Myocyte (in vitro differentiated cells): ENCODE measurements at places on chromosomes 1 and 21.
A peak's percentile ranks its signal among the peaks of the same experiment; 100 is the strongest.

GRCh38 chr1:11156441-11156840, 32.7 kb upstream of the ANGPTL7 start:
- DNase-seq = no peak

DNA sequence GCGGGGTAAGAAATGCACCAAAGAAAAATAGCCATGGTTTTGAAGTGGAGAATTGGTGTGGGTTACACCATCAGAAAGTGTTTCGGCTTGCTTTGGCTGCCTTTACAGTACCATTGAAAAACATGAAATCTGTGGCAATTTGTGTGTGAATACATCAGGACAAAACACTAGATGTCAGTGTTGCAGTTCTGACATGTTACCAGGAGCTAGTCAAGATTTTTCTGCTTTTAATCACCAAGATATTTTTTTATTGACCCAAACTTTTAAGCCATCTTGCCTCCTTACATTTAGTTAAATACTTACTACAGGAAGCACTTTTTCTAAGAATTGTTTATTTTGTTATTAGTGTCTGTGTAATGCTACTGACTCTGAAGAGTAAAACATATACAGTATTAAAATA, 14.3 kb downstream of the RRP15 start:
- DNase-seq = peak; percentile 38

GRCh38 chr1:71650119-71650518, 569.3 kb upstream of the ZRANB2 start:
- no peak for DNase-seq

DNA sequence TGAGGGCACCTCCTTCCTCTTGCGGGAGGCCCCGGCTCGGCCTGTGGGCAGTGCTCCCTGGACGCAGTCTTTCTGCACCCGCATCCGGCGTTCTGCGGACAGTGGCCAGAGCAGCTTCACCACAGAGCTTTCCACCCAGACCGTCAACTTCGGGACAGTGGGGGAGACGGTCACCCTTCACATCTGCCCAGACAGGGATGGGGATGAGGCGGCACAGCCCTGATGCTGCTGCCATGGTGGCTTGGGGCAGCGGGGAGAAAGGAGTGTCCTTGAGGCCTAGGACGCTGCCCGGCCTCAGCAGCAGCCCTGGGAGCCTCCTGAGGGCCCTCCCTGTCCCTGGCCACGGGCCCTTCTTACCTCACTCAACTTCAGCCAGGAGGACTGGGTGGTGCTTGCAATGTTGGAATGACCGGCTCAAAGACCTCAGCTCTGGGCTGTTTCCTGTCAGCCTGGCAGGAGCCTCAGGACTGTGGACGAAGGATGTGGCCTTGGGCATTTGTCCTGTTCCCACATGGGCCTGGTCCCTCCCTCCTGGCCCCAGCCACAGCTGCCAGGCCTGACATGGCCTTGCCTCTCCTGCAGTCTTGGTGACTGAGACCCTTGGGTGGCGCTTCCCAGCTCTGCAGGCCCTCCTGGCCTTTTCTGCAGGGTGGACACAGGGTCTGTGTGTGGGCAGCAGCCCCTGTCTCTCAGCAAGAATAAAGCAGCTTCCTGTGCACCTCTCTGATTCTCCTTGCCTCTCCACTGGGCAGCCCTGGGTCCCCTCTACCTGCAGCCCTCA, 45.9 kb downstream of the TRIM11 start:
- peak; percentile 55 for DNase-seq

- DNase-seq = peak; percentile 58
These were observed 4.5 kb downstream of the PLA2G2A start for GRCh38 chr1:19974822-19975416.

DNA sequence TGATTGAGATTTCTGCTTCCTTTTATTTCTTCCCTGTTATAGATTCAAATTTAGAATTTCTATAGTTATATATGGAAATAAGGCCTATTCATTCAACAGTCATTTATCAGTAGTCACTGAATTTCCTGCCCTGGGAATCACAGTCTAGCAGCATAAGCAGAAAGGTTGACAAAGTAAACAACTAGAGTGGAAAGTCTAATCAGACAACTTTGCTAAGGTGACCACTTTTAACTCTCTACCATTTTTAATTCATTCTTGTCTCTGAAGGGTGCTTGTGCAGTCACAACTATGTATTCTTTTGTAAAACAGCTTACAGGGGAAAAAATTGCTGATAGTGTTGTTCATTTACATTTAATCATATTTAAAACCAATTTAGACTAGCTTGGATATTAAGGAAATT, 66.1 kb upstream of the PLA2G4A start:
- no peak for DNase-seq

DNA sequence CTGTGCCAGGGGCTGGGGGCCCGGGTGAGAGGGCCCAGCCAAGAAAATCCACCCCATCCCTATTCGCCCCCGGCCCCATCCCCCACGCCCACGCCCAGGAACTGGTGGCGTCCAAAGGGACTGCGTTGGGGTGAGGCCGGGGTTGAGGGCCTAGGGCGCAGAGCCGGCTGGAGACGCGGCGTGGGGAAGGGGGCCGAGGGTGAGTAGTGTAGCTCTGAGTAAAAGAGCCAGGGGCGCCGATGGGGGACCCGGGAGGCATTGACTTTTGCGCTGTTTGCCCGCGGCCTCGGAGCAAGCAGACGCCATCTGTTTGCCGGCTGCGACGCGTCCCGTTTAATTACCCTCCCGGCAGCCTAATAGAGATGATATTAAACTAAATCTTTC, 3.5 kb upstream of the DMRTA2 start:
- no peak for DNase-seq

DNA sequence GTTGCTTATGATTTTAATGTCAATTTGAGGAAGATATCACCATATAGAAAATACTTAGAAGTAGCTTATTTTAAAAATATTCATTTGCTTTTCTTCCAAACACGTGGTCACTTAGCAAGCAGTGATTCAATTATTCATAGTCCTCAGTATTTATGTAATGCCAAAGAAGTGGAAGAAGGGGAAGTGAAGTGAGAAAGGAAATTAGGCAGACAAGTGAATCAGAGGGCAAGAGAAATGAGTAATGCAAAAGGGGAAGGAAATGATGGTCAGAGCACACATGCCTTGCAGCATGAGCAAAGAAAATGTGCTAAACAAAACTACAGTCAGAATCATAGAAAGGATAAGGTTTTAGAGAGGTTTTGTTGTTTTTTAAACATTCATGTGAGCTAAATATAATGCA, 31.8 kb downstream of the SDCCAG8 start:
- peak; percentile 25 for DNase-seq

DNA sequence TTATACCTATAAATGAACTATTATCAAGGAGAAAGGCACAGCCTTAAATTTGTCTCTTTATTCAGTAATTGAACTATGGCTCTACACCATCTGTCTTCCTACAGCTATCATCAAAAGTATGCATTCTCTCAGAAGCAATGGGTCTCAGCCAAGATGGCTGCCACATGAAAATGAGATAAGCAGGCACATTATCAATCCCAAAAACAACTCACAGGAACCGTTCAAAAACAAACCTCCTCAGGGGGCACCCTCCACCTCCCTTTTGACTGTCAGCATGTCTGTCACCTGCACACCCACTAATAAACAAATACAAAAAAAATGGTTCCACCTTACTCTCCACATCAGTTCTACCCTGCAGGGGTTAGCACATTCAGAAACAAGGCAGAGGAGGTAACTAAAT, 23.6 kb downstream of the KIAA0319L start:
- no peak for DNase-seq

- DNase-seq = no peak
These were observed 84.3 kb upstream of the HP1BP3 start for GRCh38 chr1:20871419-20871818.

DNA sequence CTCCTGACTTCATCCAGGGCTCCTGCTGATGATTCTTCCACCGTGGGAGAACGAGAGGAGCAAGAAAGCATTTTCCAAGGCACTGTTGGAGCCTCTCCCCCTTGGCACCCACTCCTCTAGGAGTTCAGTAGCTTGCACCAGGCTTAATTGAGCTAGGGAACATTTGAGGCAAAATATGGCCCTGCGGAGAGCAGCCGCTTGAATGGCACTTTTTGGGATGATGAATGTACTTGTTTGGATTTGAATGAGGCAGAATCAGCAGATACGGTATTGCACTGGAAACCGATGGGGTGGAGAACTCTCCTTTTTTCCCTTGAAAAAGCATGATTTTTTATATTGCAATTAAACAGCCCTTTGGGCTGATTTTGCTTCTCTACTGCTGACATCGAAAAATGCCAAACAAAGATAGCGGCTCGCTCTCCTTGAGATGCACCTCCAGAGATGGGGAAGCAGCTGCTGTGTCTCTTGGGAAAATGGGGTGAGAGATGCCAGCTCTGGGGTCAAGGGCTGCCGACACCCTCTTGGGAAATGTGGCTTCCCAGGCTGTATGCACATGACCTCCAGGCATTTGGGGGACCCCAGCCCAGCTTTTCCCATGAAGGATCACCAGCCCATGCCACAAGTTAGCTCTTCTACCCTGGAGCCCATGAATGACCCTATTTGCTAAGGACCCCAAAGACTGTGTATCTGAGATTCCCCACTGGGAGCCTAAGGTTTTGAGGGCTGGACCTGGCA, 55.4 kb upstream of the LRP8 start:
- no peak for DNase-seq

DNA sequence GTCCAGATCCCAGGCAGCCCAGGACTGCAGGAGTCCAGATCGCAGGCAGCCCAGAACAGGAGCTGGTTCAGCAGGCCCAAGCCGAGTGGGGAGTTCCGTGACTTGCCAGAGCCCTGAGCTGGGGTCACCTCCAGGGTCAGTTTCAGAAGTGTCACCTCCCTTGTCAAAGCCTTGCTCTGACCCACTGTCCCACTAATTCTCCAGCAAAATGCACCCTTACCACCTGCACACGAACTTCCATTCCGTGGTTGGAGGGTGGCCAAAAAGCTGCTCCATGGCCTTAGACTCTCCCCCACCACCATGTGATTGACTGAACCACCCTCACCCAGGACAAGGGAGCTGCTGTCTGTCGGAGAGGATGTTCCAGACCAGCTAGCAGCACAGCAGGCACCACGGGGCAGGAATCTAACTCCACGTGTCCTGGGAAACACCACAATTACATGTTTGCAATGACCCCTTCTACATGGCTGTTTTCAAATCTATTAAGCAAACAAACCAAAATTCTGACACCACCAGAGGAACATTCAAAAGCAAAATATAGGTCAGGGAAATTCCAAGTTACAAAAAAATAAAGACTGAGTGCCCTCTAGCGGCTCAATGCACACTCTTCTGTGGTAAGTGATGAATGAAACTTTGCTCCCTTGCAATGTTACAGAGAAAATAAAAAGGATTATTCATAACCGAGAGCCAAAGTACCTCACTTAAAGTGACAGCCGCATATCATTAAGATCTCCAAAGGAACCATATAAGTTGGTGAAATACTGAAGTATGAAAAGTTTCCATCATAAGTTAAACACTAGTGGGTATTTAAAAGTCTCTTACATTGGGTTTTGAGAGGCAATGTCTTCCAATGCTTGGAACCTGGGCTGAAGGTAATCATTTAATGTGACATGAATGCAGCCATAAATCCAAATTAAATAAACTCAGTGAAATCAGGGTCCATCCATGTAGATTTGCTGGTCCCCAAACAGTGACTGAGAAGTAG, 76.3 kb downstream of the NPHP4 start:
- DNase-seq = peak; percentile 66

DNA sequence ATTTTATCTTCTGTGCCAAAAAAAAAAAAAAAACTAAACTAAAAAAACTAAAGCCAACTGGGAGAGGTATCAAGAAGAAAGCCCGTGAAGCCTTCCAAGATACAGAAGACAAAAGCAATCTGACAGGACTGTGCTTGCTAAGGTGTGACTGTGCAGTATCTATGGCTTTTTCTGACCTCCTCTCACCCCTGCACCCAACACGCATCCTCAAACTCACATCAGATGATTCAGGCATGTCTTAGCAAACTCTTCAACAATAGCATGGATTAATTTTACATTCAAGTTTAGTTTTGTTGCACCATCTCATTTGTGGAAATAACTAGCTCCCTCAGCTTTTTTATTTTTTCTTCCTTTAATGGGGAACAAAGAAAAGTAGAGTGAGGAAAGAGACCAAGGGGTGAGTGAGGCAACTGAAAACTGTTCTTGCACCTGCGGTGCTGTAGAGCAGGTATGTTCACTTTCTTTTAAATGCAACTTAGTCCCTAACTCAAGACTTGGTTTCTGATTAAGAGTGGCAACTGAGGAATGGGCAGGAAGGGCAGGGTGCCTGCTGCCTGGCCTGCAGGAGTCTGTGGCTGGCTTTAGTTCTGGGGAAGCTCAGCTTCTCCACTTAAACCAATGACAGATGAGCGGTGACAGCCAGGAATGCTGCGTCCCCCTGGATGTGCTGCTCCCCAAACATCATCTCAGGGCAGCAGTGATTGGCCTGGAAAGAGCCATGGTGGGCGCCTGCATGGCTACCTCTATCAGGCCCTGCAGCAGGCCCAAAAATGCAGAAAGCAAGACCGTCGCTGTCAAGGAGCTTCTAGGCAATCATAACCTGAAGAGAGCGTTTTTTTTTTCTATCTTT, 71.3 kb upstream of the LRRC8B start:
- DNase-seq = no peak
